ENCODE measurements at places on chromosomes 12 and 14.

DNA sequence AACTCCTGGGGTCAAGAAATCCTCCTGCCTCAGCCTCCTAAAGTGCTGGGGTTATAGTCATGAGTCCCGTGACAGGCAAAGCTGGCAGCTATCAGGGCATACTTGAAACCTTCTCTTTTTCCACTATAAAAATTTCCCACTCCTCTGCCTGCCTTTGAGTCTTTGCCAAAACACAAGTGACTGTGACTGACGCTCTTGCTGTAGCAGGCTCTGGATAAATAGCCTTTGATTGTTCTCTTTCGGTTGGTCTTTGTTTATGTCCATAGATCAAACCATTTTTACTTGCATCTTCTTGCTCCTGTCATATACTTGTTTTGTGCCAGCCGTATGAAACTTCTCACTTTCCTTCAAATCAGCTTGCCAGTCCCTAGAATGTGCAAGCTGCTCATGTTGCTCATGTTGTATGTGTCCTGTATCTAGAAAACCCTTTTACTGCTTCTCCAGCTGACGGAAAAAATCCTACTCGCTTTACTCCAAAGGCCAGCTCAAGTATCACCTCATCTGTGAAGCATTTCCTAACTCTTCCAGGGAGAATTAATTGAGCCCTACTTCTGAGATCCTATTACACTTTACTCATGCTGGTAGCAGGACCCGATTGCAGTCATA, 73.1 kb downstream of the RESF1 start:
- DNase-seq: no peak
- H3K27me3 ChIP-seq: no peaks in the 10 kb centered on the region
- peaks cover 29% of the 10 kb centered on the region for H3K4me1 ChIP-seq
- no peak overlapping the region for H3K27ac ChIP-seq
- no peak overlapping the region for H3K4me3 ChIP-seq

GRCh38 chr12:82866946-82867345, 180.2 kb downstream of the TMTC2 start:
- DNase-seq: no peak
- H3K27ac ChIP-seq: no peak overlapping the region
- no peaks in the 10 kb centered on the region for H3K27me3 ChIP-seq

DNA sequence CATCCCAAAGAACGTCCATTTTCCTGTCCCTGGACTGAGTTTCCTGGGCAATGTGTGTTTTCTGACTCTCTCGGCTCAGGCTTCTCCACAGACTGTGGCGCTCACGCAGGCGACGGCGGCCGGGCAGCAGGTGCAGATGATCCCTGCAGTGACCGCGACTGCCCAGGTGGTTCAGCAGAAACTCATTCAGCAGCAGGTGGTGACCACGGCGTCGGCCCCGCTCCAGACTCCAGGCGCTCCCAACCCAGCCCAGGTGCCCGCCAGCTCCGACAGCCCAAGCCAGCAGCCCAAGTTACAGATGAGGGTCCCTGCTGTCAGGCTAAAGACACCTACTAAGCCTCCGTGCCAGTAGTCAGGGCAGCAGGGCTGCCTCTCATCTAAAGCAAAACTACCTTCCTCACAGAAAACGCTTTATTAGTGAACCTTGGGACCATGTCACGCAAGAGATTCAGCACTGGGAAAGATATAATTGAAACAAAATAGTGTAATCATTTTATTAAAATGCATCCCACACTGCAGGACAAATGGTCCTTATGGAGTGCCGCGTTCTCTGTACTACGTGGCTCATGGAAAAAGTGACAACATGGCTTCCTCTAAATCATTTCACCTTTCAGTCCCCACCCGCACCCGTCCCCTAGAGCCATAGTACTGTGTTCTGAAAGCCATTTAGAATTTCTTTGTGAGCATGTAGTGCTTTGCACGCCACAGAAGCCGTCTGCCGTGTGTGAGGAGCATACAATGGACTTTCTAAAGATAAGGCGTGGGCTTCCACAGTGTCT, 66.6 kb downstream of the DDX51 start:
- H3K4me1 ChIP-seq: 0 out of 2 replicates have a peak, but pooled peaks cover 3% of the 10 kb centered on the region
- peaks cover 30% of the 10 kb centered on the region for H3K36me3 ChIP-seq
- no peak overlapping the region for H3K27ac ChIP-seq
- no peaks in the 10 kb centered on the region for H3K27me3 ChIP-seq
- no peak for DNase-seq

DNA sequence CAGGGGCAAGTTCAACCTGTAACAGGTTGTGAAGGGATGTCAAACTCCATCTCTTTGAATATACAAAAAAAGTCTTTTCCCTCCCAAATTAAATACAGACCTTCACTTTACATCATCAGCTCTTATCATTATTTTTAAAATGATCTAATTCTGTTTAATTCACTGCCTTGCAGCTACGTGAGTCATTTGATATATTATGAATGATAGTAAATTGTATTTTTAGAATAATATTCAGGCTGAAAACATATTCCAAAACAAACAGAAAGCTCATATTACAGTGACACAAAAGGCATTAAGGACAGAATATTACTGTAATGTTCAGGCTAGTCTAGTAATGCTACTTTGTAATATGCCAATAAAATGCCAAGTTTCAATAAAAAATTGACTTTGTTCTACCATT, 53.3 kb downstream of the BCAT1 start:
- peaks cover 6% of the 10 kb centered on the region for H3K36me3 ChIP-seq
- H3K27me3 ChIP-seq: no peaks in the 10 kb centered on the region
- DNase-seq: no peak
- no peak overlapping the region for H3K27ac ChIP-seq
- H3K4me3 ChIP-seq: no peak overlapping the region

- no peaks in the 10 kb centered on the region for H3K27me3 ChIP-seq
- no peaks in the 10 kb centered on the region for H3K36me3 ChIP-seq
- no peak for DNase-seq
- no peak overlapping the region for H3K27ac ChIP-seq
- no peak overlapping the region for H3K4me3 ChIP-seq
- H3K4me1 ChIP-seq: peaks cover 31% of the 10 kb centered on the region
Observed at GRCh38 chr12:6959058-6959804, 8.1 kb downstream of the PTPN6 start.

GRCh38 chr14:105935384-105935783, 409.0 kb downstream of the TMEM121 start:
- no peak overlapping the region for H3K27ac ChIP-seq
- H3K4me1 ChIP-seq: no peaks in the 10 kb centered on the region
- DNase-seq: no peak
- H3K27me3 ChIP-seq: no peaks in the 10 kb centered on the region

GRCh38 chr14:65422088-65422834, 9.7 kb downstream of the FUT8 start:
- no peak overlapping the region for H3K27ac ChIP-seq
- no peak overlapping the region for H3K4me3 ChIP-seq
- H3K36me3 ChIP-seq: no peaks in the 10 kb centered on the region

GRCh38 chr12:26120561-26121274, 4.1 kb downstream of the BHLHE41 start:
- H3K36me3 ChIP-seq: no peaks in the 10 kb centered on the region
- peaks cover 68% of the 10 kb centered on the region for H3K27me3 ChIP-seq
- no peak overlapping the region for H3K27ac ChIP-seq

DNA sequence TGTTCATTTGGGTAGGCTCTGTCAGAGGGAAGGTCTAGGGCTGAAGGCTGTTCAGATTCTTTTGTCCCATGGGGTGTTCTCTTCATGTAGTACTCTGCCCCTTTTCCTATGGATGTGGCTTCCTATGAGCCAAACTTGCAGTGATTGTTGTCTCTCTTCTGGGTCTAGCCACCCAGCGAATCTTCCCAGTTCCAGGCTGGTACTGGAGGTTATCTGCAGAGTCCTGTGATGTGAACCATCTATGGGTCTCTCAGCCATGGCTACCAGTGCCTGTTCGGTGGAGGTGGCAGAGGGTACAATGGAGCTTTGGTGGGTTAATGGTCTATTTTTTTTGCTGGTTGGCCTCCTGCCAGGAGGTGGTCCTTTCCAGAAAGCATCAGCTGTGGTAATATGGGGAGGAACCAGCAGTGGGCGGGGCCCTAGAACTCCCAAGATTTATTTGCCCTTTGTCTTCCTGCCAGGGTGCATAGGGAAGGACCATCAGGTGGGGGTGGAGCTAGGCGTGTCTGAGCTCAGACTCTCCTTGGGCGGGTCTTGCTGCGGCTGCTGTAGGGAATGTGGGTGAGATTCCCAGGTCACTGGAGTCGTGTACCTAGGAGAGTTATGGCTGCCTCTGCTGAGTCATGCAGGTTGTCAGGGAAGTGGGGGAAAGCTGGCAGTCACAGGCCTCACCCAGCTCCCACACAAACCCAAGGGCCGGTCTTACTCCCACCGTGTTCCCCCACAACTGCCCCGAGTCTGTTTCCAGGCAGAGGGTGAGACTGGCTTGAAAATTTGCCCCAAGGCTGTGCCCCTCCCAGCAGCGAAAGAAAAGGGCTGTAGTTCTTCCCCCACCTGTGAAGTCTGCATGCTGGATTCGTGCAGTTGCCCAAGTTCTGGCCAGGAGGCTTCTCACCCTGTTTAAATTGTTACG, 17.5 kb downstream of the MTRFR start:
- H3K36me3 ChIP-seq: 0 out of 2 replicates have a peak, but pooled peaks cover 14% of the 10 kb centered on the region
- peak; percentile 50 for DNase-seq
- H3K4me1 ChIP-seq: peaks cover 4% of the 10 kb centered on the region

DNA sequence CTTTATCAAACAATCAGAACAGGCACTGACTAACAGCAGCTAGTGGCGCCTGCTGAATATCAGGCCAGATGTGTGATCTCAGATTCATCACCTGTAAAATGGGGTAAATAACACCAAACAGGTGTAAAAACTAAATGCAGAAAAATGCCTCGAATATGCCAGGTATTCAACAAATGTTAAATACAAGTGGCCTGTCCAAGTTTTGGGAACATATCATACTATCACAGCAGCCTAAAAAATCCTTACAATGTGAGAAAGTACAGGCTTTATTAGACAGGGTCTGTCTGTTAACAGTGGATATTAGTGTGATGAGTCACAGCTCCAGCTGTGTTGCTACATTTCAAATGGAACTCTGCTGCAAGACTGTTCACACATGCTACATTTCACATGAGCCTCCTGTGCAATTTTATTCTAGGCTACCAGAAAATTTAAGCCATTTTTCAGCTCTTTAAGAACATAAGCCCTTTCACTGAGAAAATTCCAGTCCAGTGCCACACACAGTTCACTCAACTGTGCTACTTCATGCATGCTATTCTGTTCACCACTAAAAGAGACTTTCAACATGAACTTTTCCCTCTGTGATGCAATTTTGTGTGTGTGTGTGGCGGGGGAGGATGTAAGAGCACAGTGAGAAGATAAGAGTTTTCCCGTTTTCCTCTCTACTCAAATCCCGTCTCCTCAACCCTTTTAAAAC, 56.7 kb downstream of the MSRB3 start:
- no peak overlapping the region for H3K4me3 ChIP-seq
- H3K27ac ChIP-seq: no peak overlapping the region
- peaks cover 9% of the 10 kb centered on the region for H3K4me1 ChIP-seq
- no peaks in the 10 kb centered on the region for H3K36me3 ChIP-seq
- DNase-seq: no peak

DNA sequence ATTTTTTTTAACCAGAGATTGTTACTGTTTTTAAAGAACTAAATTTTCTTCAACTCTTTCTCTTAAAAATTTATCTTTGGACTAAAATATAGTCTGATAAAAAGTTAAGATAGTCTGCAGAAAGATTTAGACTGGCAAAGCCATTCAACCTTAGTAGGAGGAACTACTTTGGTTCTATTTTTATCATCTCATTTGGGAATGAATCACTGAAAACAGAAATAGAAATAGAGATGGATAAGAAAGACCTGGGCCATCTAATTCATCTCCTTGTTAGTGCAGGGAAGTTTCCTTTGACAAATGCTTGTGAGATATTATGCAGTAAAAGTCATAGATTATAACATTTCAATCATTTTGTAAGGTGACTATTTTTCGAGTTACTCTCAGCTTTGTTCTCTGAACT, 263.2 kb upstream of the NPAS3 start:
- no peak for DNase-seq
- H3K27ac ChIP-seq: no peak overlapping the region

DNA sequence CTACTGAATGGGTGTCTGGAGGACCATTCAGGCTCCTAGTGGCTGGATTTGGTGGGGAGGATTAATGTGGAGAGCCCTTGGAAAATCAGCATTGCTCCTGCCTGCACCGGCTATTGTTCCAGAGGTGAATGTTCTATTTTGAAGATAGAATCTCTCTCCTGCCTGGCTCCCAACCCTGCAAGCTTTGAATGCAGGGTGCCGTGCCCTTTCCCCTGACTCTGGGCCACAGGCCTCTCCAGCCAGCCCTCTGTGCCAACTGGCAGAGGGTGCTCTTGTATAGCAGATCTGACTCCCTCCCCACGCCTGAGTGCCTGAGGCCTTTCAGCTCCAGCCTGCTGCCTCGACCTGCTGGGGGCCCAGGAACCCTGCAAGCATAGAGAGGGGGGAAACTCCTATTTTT, 106.8 kb downstream of the TMEM260 start:
- DNase-seq: peak; percentile 67
- H3K27me3 ChIP-seq: no peaks in the 10 kb centered on the region
- no peak overlapping the region for H3K27ac ChIP-seq
- peaks cover 24% of the 10 kb centered on the region for H3K4me1 ChIP-seq
- no peak overlapping the region for H3K4me3 ChIP-seq

- H3K27me3 ChIP-seq: no peaks in the 10 kb centered on the region
- H3K4me3 ChIP-seq: no peak overlapping the region
- H3K4me1 ChIP-seq: peaks cover 16% of the 10 kb centered on the region
- DNase-seq: no peak
Observed at GRCh38 chr14:65279510-65279909, 133.0 kb upstream of the FUT8 start.

GRCh38 chr14:82388488-82388887, 854.8 kb upstream of the SEL1L start:
- no peaks in the 10 kb centered on the region for H3K36me3 ChIP-seq
- H3K27me3 ChIP-seq: no peaks in the 10 kb centered on the region
- no peak overlapping the region for H3K4me3 ChIP-seq
- no peak overlapping the region for H3K27ac ChIP-seq
- H3K4me1 ChIP-seq: no peaks in the 10 kb centered on the region
- DNase-seq: no peak

DNA sequence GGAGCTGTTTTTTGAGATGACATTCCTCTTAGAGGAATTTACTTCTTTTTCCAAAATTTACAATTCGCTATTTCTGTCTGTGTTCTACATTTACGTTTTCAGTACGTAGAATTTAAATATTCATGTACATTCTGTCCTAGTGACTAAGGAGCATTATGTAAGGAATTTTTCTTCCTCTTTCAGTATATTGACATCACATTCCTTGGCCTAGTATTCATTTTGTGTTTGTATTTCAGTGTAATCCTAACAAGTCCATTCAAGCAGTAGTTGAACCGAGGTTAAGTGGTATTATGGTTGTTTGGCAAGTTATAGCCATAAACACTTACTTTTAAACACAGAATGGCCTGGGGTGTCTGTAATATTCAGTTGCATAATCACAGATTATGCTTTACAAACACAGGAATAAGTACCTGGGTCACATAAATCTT, 465.2 kb downstream of the PCNX1 start:
- H3K4me1 ChIP-seq: peaks cover 6% of the 10 kb centered on the region
- no peak overlapping the region for H3K4me3 ChIP-seq
- 0 out of 2 replicates have a peak, but pooled peaks cover 4% of the 10 kb centered on the region for H3K36me3 ChIP-seq
- H3K27me3 ChIP-seq: no peaks in the 10 kb centered on the region

- no peak for DNase-seq
- no peak overlapping the region for H3K4me3 ChIP-seq
- no peaks in the 10 kb centered on the region for H3K36me3 ChIP-seq
Observed at GRCh38 chr14:91108941-91109611, 4.8 kb upstream of the DGLUCY start.

- H3K4me1 ChIP-seq: no peaks in the 10 kb centered on the region
- no peaks in the 10 kb centered on the region for H3K27me3 ChIP-seq
Observed at GRCh38 chr14:58796242-58797009, 158.7 kb downstream of the DACT1 start.
